KG1 (cell line): ENCODE measurements at places on chromosomes 2 and 18.

GRCh38 chr2:235734688-235735231 lies 240.9 kb downstream of the AGAP1 start:
- no peak for DNase-seq

DNA sequence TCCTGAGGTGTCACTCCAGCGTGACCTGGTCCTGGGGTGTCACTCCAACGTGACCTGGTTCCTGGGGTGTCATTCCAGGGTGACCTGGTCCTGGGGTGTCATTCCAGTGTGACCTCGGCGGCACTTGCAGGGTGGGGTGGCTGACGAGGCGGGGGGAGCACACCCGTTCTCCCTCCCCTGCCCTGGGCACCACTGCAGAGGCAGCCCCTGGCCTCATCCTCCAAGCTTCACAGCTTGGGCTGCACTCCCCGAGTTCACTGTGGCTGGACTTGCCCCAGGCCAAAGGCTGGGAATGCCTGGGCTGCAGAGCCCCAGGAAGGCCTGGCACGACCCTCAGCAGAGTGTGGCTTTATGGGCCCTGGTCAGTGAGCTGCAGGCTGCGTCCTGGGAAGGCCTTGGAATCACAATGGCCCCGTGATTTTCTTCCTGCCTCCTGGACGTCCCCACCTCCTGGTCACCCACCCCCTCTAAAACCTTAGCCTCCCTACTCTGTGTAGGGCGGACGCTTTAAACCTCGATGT lies 88.3 kb downstream of the NFATC1 start:
- no peak for DNase-seq

DNA sequence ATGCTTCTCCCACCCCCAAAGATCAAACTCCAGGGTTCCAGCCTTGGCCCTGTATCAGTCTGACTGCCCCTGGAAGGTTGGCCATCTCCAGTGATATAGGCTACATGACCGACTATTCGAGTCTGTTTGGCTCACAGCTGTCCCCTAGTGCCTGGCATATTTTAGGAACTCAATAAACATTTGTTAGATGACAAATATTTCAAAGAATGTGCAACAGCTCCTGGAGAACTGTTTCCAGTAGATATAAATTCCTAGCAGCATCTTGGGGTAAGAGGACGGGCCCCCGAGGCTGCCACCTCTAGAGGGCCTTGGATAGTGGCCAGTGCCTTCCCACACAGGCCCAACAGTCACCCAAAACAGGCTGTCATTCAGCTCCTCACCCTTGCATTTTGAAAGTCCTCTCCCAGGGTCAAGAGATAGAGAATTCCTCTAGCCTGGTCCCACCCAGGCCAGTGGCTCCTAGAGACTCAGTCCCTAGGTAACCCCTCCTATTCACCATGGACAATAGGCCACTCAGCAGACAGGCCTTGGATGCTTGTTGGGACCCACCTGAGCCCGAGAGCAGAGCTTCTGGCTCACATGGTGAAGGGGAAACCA lies 45.1 kb upstream of the ATP6V1B1 start:
- DNase-seq = no peak

- DNase-seq = no peak
Observed at GRCh38 chr2:41963661-41964525, 83.9 kb upstream of the PKDCC start.

GRCh38 chr2:12199491-12200211 lies 453.2 kb downstream of the LPIN1 start:
- DNase-seq = no peak

- no peak for DNase-seq
Observed at GRCh38 chr2:73842739-73843019, 13.9 kb downstream of the STAMBP start.

DNA sequence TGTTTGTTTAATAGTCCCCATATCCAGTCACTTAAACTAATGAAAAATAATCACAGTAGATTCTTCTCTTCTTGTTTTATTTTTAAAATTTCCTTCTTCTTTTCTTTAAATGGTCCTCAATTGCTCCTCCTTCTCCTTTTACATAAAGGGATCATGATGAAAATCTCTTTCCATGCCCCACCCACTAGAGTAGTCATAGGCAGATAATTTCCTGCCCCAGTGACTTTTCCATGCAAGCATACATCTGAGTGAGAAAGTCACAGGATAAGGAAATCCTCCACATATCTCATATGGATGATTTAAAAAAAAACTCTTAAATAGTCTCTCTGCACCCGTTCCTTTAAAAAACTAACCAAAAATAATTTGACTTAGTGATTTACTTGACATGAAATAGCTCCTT lies 552.3 kb upstream of the SETBP1 start:
- DNase-seq = no peak
